ENCODE measurements at places on chromosomes 3 and 15.
A peak's percentile ranks its signal among the peaks of the same experiment; 100 is the strongest.

DNA sequence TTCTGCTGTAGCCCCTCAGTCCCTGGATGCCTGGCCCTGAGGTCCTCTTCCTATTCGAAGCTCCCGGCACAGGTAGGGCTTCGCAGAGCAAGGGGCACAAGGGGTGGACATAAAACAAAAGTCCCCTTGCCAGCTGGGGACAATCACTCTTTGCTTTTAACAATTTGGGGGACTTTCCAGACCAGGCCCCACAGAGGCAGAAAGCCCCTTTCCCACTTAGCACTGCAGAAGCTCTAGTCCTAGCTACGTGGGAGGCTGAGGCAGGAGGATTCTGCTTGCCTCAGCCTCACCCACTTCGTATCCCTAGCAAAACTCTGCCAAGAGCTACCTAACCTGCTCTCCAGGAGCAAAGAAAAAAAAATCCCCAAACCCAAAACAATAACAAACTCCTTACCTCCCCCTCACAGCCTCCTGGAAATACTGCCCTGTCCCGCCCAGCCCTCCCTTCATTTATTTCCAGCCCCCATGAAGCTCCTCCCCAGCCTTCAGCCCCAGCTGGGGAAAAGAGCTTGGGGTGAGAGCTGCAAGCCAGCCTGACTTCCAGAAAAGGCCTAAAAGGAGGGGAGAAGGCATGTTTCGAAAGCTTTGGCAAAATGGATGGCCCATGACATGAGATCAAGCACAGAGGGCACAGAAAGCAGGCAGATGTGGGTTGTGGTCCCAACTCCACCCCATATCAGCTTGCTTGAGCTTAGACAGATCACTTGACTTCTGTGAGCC, at the start of gene CIDEC:
CIDEC (minus strand) TSS at position 424 of the 720 bp plus-strand sequence. CDS start 1,767 bp downstream, outside the sequence.
- no peak for DNase-seq

GRCh38 chr15:62334536-62334935, 169.5 kb upstream of the C2CD4B start:
- no peak for DNase-seq

GRCh38 chr3:14773691-14774128, 45.1 kb upstream of the FGD5 start:
- peak; percentile 59 for DNase-seq

GRCh38 chr3:83926291-83926690, 1032.5 kb upstream of the CADM2 start:
- no peak for DNase-seq

- peak; percentile 96 for DNase-seq
Measured at GRCh38 chr15:41660235-41661077, at the start of gene MGA. TSS of gene MGA (plus strand) at chr15:41660405.

DNA sequence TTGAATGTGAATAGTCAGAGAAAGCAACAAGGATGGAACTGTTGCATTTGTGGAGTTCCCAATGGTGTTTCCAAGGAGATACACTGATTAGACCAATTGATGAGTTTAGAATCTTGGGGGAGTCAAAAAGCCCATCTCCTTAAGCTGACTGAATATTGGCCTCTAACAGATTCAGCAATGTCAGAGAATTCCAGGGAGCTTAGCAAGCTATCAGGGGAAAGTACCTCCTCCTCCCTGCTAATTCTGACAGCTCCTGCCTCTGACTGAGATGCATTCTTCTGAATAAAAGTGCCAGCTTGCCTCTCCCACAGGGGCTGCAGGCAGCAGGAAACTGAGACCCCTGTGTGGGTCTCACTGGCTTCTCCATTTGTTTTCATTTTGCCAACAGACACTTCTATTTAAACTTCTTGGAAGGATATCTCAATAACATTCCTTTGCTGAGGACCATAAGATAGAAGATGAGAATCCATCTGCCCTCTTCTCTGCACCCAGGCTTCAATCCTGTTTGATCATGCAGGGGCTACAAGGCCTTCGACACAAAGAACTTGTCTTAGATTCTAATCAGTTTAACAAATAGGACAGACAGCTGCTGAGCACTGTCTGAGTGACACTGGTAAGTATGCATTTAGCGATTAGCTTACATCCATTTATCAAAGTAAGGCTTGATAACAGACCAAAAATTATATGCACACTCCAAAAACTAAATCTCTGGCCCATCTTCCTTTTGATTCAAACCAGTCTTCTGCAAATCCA, 1080.8 kb downstream of the TUSC7 start:
- DNase-seq: no peak

DNA sequence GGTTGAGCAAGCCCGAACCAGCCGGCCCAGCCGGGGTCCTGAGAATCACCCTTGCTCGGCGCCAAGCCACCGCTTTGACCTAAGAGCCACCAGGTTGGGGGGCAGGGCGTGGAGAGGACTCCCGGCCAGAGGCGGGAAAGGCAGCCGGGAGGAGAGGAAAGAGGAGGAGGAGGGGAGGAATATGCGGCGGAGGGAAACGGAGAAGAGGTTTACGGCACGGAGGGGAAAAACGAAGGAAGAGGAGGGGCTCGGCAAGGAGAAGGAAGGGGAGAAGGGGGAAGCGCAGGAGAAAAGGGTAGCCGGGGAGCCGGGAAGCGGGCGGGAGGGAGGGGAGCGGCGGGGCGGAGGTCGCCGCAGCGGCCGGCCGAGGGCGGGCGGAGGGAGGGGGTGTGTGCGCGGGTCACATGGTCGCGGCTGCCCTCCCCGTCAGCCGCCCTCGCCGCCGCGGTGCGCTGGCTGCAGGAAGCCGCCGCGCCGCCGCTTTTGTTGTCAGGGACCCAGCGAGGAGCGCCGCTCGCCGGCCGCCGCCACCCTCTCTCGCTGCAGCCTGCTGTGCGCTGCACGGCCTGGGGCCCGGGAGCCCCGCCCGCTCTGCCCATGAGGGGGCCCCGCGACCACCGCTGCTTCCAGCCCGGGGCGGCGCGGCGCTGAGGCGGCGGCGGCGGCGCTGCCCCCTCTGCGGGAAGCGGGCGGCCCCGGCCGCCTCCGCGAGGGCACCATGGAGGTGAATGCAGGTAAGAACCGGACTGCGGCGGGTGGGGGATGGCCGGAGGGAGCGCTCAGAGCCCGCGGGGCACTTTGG, at the start of gene NR1D2:
NR1D2 (plus strand) TSS at position 426 of the 802 bp plus-strand sequence; CDS start at position 719, 293 bp downstream.
- peak; percentile 93 for DNase-seq

DNA sequence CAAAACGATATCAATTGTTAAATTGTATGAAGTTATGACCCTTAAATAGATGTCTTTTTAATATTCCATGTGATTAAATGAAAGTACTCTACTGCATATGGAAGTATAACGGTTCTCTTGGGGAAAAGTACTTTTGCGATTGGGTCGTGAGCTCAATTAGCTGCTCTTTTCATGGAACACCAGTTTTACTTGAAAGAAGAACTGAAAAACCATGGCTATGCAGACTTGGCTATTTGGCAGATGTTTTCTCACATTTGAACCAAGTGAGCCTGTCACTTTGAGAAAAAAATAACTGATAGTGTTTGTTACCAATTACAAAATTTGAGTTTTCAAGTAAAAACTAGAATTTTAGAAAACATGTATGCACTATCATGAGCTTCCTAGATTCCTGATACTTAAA, 5.9 kb upstream of the INAFM2 start:
- no peak for DNase-seq

GRCh38 chr3:4067893-4068292, 235.3 kb upstream of the SETMAR start:
- no peak for DNase-seq

GRCh38 chr3:194287977-194288706, 63.0 kb downstream of the CPN2 start:
- DNase-seq: no peak

DNA sequence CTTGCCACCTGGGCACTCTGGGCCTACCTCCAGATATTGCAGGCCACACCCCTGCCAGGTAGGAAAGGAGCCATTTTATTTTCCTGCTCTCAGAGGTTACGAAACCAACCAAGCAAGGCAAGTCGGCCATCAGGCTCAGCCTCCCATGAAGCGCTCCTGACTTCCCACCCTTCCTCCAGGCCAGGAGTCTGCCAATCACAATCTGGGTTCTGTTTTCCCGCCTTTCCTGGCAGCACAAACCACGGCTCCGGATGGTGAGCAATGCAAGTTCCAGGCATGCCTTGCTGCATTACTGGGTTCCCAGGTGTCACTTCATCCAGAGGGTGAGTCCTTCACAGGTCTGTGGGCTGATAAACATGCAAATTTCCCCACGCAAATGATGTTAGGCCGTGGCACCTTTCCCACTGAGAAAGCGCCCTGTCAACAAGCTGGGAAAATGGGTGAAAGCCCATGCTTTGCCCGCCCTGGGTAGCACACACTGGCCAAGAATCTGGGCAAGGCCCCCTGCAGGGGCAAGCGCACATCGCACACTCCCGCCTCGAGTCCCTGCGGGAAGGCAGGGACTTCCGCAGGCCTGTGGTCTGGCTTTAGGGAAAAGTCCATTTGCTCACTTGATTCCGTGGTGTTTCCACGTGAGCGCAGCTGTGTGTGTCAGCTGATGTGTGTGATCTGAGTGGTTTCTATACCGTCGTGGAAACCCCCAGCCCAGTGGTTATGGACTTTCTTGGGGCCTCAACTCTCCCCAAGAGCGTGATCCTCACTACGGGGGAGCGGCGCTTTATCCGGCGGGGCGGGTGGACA, 61.6 kb upstream of the RYK start:
- DNase-seq: no peak

DNA sequence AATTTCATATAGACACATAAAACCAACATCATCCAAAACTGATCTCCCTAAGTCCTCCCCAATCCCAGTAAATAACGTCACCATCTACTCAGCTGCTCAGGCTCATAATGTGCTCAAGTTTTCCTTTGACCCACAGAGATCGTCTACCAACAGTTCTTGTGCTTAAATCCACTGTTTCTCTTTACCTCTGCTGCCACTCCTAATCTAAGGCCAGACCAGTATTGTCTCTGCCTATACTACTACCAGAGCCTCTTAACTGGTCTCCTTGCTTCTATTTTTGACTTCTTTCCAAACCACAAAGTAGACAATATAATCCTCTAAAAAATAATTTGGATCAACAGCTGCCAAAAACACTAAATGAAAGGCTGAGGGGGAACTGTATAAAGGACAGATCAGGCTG, 65.3 kb downstream of the CLASP2 start:
- DNase-seq: no peak

GRCh38 chr15:75653347-75653913, 5.7 kb downstream of the SNX33 start:
- no peak for DNase-seq

DNA sequence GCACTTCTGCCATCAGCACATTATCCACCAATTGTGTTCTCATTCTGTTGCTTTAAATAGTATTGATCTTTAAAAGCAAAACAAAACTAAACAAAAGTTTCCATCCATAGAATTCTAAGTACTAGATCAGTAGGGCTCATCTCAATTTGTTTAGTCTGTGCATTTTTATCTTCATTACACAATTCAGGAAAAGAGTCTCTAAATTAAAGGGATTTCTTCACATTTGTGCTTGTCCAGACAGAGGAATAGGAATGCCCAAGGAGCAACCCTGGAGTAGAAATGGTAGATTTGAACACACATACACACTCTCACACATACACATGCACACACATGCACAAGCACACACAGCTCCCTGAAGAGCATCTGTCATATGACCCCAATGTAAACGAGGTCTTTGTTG, 21.4 kb downstream of the LMCD1 start:
- DNase-seq: no peak

- no peak for DNase-seq
Measured at GRCh38 chr3:108035751-108036150, 55.1 kb downstream of the CD47 start.

- DNase-seq: peak; percentile 80
Measured at GRCh38 chr3:48739955-48740823, 23.2 kb upstream of the IP6K2 start.

GRCh38 chr3:109643590-109643989, 306.2 kb upstream of the DPPA4 start:
- DNase-seq: no peak

GRCh38 chr3:43153216-43154083, 47.6 kb upstream of the POMGNT2 start:
- DNase-seq: no peak

DNA sequence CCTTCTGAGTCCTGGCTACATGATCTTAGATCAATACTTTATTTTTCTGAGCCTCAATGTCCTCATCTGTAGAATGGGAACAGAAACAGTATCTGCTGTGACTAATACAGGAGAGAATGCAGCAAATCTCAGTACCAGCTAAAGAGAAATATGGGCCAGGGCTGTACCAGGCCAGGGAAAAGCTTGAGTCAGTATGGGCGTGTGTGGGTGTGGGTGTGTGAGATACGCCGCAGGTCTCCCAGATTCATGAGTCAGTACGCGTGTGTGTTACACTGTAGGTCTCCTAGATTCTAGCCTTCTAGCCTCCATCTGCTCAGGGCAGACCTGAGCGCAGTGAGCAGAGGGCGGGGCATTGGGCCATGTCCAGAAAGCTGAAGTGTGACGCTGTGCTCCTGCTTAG, 15.2 kb downstream of the GNAI2 start:
- peak; percentile 84 for DNase-seq

DNA sequence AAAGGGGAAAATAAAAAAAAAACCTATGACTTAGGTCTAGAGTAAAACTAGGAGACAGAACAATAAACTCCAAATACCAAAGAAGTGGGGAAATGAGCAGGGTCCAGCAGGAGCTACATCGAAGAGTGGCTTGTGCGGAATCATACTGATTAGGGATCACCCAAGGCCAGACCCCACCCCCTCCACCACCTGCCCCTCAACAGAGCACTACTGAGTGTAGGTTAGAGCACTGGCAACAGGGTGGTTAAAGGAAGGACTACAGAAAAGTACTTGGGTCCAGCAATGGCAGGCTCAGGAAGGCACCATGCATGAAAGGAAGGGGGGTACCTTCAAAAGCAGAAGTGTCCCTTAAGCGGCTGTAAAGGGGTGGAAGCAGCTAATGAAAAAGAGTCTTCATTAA, 96.2 kb downstream of the UBE3A start:
- DNase-seq: no peak

DNA sequence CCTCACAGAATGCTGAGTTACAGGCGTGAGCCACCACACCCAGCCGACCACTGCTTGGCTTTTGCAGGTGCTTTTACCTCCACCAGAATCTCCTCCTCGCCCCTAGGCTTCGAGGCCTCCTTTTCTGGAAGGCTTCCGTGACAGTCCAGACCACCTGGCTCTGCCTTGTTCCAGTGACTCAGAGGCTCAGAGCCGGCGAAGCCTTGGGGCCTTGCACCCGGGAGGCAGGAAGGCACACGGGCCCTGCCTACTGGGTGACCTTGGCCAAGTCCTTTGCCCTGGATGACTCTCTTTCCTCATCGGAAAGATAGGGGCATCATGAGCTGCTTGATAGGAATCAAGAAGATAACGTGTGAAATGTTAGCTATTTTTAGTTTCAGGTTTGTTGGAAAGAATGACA, 31.3 kb upstream of the FURIN start:
- DNase-seq: peak; percentile 71

GRCh38 chr3:169914321-169914720, 2.9 kb downstream of the SAMD7 start:
- no peak for DNase-seq

DNA sequence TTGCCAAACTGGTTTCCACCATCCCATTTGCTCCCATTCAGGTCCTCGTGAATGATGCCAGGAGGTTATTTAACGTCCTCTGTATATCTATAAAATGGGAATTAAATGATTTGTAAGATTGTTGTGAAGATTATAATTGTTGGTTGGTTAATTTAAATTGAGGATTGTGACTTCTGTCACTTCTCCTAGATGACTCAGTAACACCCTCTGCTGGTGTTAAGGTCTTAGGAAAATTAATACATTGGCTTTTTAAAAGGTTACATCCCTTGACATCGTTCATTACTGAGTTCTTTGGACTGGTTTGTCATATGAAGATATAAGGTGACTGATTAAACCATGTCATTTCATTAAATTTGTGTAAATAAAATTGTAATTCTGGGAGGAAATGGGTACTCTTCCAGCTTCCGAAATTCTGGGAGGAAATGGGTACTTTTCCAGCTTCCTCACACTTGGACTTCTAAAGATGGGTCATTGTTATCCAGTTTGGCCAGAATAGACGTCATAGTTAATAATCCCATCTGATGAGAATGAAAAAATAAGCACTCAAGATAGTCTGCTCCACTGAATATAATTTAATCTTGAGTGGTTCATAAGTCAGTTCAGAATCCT, 33.3 kb upstream of the PAQR5 start:
- no peak for DNase-seq
